ENCODE measurements at places on chromosomes 13 and 19. TPM values are rescaled to one million over a fixed set of nuclear protein-coding genes. Genes with fewer than 3 reads are reported as not detected.

The CD209 gene
- total RNA-seq, result not detected

The CYP4F3 gene
- not detected for total RNA-seq

The TNFSF13B gene
- total RNA-seq, result 2.6 TPM

The GIPC3 gene
- total RNA-seq, result 0.43 TPM

The AKT2 gene
- total RNA-seq, result 142 TPM

The PCP2 gene
- total RNA-seq, result not detected

The ZNF417 gene
- 19.4 TPM for total RNA-seq

GRCh38 chr13:106078191-106078590 is 457.3 kb downstream of the EFNB2 start:
- no peak for DNase-seq

DNA sequence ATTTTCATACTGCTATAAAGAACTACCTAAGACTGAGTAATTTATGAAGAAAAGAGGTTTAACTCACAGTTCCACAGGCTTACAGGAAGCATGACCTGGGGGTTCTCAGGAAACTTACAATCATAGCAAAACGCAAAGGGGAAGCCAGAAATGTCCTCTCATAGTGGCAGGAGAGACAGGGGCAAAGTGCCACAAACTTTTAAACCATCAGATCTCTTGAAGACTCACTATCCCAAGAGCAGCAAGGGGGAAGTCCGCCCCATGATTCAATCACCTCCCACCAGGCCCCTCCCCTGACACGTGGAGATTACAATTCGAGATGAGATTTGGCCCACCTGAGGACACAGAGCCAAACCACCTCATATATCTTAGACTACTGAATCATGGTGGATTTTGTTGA is 198.7 kb downstream of the KCTD12 start:
- DNase-seq, result no peak

DNA sequence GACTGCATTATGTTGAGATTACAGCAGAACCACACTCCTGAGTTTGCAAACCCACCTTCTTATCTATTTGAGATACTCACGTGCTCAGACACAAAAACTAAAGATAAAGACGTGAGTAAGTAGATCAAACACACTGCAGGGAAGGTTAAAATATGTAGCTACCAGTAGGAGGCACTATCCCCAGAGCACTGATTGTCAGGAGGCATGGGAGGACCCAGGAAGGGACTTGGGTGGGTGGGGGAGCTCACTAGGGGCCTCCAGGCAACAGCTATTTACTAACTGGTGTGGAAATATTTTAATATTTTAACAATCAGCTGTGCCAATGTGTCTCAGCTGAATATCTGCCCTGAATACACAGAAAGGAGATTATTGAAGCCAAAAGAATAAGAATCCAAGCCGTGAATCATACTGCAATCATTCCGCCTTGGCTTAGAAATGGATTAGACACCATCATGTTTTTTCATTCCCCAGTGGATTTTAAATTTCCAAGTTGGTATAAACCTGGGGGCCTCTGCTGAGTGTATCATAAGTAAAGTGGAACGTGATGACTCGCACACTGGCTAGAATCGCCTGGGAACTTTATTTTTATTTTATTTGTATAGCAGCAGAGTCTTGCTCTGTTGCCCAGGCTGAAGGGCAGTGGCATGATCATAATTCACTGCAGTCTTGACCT is 73.2 kb upstream of the CACNA1A start:
- DNase-seq, result no peak

- DNase-seq, result peak; percentile 87
Measured at GRCh38 chr13:110341445-110342244, 34.6 kb downstream of the COL4A2 start.

- no peak for DNase-seq
Measured at GRCh38 chr13:66751691-66752090, 478.4 kb downstream of the PCDH9 start.

DNA sequence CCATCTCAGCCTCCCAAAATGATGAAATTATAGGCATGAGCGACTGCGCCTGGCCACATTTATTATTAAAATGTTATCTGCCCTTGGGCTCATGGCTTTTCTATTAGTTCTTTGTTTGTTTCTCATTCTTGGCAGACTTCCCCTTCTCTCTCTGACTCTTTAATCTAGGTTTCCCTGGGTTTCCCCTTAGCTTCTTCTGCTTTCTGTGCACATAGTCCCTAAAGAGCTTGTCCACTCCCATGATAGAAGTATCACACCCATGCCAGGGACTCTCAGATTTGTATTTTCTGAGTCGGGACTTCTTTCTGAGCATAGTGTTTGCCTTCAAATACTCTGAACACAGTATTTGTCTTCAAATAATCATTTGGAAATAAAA is 38.6 kb upstream of the ITM2B start:
- peak; percentile 7 for DNase-seq

DNA sequence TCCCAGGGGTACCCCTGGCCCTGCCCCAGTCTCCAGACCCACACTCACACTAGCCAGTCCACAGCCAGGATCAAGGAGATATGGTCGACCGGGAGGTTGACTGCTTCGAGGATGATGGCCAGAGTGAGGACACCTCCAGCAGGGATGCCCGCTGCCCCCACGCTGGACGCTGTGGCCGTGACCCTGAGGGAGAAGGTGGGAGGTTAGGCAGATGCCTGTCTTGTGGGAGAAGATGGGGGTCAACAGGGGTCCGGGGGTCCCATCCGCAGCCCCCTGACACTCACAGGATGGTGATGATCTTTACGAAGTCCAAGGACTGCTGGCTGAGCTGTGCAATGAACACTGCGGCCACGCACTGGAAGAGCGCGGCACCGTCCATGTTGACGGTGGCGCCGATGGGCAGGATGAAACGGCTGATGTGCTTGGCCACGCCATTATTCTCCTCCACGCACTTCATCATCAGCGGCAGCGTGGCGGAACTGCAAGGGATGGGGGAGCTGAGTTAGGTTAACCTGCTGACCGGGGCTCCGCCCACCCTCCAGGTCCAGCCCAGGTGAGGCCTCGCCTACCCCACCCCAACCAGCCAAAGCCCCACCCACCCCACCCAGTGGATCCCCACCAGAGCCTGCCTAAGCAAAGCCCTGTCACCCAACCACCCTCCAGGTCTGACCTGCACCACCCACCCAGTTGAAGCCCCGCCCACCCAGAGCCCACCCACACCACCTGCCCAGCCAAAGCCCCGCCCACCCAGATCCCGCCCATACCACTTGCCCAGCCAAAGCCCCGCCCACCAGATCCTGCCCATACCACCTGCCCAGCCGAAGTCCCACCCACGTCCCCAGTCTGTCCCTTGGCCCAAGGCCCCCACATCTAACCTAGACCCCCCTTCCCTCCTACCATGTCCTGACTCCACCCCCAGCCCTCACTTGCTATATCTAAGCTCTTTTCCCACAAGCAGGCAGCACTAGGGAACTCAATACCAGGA is 11.2 kb downstream of the SLC1A5 start:
- DNase-seq, result no peak

DNA sequence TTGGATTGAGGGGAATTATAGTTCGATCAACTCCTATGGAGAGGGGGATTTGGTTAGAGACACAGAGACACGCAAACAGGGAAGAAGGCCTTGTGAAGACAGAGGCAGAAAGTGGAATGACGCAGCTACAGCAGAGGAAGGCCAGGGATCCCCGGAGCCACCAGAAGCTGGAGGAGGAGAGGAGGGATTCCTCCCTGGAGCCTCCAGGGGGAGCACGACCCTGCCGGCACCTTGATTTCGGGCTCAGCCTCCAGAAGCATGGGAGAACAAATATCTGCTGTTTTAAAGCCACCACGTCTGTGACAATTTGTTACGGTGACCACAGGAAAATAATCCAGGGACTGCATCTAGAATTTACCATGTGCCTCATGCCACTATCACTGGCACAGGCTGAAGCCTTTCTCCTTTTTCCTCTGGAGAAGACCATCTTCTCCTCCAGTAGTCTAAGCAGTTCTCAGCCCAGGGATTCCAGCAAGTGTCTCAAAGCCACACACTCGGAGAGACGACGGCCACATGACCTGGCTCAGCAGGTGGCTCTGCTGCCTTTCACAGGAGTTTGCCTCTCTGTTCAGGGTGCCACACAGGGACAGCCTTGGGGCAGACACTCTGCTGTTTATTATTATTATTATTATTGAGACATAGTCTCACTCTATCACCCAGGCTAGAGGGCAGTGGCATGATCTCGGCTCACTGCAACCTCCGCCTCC is 39.9 kb upstream of the CCNE1 start:
- peak; percentile 48 for DNase-seq

DNA sequence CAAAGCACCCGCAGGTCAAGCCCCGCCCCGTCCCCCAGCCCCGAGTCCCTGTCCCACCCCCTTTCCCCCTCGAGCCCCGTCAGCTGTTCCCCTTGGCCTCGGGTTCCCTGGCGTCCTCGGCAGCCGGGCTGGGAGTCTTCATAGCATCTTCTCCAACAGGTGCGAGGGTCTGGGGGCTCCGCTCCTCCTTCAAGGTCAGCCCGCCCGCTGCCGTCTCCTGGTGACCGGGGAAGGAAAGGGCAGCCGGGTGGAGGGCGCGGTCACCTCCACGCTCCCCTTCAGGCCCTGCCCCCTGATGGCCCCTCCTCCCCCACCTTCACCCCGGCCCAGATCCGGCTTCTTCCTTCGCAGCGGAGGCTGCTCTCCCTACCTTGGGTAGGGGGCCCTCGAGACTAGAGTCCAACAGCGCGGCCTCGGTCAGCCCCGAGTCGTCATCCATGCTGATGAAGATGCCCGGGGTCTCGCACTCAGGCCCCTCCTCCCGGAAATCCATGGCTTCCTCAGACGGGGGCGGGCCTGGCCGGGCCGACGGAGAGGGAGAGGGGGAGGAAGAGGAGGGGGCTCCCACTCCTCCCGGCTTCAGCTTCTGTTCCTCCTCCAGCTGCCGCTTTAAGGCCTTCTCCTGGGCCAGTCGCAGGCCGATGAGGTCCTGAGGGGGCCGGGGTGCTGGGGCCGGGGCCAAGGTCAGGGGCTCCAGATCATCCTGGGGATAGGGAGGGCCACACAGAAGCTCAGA is 541 bp upstream of the RSPH6A start:
- DNase-seq, result no peak

DNA sequence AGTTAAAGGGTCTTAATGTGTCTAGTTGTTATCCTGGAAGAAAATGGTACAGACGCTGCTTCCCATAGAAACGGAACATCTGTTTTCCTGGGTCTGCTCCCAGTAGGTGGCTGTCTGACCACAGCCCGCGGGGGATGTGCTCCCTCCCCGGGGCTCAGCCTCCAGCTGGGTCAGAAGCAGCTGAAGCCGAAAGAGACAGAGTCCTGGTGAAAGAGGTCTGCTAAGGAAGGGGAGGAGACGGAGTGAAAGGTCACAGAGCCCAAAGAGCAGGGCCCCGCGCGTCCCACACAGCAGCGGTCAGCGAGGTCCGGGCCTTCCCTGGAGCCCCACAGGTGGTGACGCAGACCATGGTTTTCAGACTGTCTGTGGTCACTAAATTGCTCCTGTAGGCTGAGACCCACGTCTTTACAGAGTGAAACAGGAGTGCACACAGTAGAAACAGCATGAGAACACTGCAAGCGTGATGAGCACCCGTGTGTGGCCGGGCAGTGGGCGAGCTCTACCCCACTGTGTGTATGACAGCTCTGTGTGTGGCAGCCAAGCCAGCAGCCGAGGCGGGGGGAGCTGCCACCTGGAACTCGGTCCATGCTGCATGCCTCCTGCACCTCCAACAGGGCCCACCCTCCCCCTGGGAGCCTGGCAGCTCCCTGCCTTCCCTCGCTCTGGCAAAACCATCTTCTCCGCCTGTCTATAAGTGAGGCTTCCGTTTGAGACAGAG is 52.0 kb upstream of the C13orf46 start:
- peak; percentile 94 for DNase-seq

DNA sequence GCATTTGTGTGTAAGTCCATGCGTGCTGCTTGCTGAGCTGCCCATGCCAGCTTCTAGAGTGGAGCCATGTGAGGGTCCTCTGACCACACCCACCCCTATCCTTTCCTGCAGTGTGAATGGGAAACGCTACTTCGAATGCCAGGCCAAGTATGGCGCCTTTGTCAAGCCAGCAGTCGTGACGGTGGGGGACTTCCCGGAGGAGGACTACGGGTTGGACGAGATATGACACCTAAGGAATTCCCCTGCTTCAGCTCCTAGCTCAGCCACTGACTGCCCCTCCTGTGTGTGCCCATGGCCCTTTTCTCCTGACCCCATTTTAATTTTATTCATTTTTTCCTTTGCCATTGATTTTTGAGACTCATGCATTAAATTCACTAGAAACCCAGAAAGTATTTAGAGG is 10.3 kb downstream of the TBCB start:
- DNase-seq, result no peak

- DNase-seq, result no peak
Measured at GRCh38 chr13:49063497-49063896, 87.8 kb downstream of the FNDC3A start.

DNA sequence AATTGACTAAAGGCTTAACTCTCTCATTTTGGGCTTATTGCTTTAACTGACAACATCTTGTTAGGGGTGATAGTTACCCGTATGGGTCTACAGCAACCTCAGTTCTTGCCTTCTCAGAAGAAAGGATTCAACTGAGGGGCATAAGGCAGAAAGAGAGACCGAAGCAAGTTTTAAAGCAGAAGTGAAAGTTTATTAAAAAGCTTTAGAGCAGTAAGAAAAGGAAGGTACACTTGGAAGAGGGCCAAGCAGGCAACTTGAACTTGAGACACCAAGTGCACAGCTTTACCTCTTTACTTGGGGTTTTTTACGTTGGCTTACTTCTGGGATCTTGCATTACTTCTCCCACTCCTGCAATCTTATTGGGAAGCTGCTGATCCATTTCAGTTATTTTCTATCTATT is 246.9 kb upstream of the PRR20A start:
- DNase-seq, result no peak

DNA sequence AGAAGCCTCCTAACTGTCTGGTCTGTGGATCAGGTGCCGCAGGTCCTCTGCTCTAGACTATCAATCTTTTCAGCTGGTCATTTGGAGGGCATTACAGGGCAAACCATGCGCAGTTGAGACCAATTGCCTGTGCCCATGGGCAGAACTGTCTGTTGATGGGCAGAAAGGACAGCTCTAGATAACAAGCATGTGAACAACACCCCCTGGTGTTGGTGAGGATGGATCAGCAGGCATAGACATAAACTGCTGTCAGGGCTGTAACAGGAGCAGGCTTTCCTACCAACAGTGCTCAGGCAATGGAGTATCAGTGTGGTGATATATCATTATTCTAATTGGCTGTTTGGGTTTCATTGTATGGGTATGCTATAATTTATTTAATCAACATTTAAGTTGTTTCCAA is 104.7 kb upstream of the KL start:
- peak; percentile 64 for DNase-seq
